ENCODE measurements at places on chromosomes 11 and 22. TPM values are rescaled to one million over a fixed set of nuclear protein-coding genes. Genes with fewer than 3 reads are reported as not detected.

The OR4X2 gene
- total RNA-seq, result not detected

The LMNTD2 gene
- total RNA-seq, result 1.3 TPM

The MLC1 gene
- total RNA-seq, result 2.1 TPM

The BLID gene
- not detected for total RNA-seq

The OR52N4 gene
- 0.35 TPM for total RNA-seq

The NRXN2 gene
- total RNA-seq, result 0.58 TPM

The CRYAB gene
- not detected for total RNA-seq

The ANGPTL5 gene
- not detected for total RNA-seq

The DGCR6 gene
- 0.68 TPM for total RNA-seq

The TMPRSS6 gene
- total RNA-seq, result 2.0 TPM

The CNGA4 gene
- total RNA-seq, result 0.10 TPM

The C11orf16 gene
- total RNA-seq, result not detected

The CNTN5 gene
- total RNA-seq, result not detected

The CHST1 gene
- total RNA-seq, result not detected

The NXPE1 gene
- total RNA-seq, result not detected

The NLRP10 gene
- not detected for total RNA-seq

The TYR gene
- not detected for total RNA-seq

The MIOX gene
- total RNA-seq, result 0.29 TPM

The SHISA8 gene
- 0.56 TPM for total RNA-seq

The AP1B1 gene
- 66.5 TPM for total RNA-seq

The MB gene
- not detected for total RNA-seq

The GSTT2B gene
- total RNA-seq, result not detected

The OR4D5 gene
- not detected for total RNA-seq

The ESAM gene
- 1.1 TPM for total RNA-seq

The NCAM1 gene
- 0.16 TPM for total RNA-seq
